ENCODE measurements at places on chromosomes 12 and 14.

GRCh38 chr12:21980544-21980943, 39.3 kb upstream of the ABCC9 start:
- no peak for DNase-seq

DNA sequence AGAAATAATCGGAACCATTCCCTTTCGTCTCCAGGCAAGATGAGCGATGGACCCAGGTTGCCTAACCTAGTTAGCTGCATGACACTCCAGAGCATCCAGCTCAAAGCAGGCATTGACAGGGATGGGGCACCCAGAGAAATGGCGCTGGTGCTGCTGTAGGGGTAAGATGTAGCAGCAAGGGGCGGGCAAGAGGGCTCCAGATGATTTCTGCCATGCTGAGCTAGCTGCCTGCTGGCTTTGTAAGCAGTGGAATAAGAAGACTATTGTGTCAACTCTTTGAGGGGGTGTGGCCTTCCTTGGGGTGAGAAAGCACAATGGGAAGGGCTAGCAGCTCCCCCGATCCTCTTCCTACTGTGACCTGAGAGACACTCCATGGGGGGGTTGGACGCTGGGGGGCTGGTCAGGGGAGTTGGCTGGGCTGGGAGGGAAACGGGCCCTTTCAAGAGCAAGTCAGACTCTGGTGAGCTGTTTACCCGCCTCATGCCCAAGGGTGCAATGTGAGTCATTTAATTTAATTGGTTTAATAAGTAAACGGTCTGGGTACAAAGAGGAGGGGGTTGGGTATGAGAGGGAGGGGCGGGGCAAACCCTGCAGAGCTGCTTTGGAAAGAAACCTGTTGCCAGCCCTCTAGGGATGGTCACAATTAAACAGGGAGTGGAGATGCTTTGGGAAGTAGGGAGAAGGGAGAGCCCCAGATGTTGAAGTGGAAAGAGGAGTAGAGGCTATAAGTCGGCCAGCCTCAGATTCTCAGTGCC, 50.5 kb downstream of the B4GALNT3 start:
- no peak for DNase-seq

DNA sequence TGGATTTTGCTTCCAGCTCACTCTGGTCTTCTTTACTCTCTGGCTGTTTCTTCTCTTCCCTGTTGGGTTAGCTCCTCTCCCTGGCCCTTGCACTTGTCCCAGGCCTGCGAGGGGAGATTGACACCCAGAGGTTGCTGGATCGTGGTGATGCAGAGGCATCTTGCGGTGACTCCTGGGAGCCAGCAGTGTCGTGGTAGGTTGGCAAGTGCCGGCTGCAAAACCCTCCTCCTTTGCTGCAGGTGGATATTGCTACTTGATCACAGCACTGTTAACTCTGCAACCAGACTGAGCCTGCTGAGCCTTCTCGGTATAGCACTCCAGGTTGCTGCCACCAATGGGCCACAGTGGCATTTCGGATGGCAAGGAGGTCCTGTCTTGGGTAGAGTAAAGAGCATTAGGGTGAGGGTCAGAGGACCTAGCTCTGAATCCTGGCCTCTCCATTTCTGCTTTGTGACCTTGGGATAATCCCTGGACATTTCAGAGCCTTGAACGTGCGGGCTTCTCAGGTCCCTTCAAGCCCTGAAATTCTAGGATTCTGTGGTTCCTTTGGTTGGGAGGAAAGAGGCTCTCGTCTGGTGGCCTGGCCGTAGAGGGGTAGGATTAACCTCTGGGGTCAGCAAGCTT, 87.4 kb downstream of the TSPAN9 start:
- no peak for DNase-seq

DNA sequence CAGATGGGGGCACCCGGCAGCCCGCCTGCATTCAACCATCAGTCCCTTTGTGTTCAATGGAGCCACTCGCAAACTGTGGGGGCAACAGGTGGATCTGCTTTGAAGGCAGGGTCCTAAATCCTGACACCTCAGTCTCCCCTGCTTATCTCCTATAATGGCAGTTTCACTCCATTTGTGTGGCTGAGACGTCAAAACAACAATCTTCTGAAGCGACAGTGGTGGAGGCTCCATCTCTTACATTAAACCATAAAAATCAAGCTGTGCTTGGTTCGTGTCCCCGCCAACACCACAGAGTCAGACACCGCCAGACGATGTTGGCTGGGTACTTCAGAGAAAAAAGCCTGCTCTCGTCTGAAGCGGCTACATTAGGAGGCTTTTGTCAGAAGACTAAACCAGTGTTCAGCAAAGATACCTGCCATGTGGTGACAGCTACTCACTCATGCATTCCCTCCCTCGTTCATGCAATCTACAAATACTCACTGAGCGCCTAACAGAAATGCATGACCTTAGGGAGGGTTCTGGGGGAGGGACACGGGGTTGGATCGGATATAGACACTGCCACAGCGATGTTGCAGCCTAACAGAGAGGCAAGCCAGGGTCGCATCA, 253.9 kb downstream of the FOXN3 start:
- DNase-seq: no peak

GRCh38 chr14:28576523-28576922, 190.1 kb upstream of the FOXG1 start:
- no peak for DNase-seq

DNA sequence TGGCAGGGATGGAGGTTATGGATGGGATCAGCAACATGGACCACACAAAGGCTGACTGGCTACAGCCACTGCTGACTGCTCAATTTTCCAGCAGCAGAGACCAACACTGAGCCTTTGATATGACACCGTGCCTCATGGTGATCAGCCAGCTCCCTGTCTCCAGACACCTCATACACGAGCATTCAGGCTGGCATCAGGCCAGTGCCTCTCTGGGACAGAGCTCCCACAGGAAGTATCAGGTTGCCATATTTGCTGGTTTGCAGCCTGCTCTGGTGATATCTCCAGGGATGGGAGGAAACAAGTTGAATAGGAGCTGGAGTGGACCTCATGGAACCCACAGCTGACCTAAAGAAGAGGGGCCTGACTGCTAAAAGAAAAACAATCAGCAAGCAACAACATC, 471.2 kb upstream of the ATXN7L3B start:
- no peak for DNase-seq

All from activated CD4-positive, alpha-beta T cell treated with anti-CD3 and anti-CD28 coated beads, Interleukin-2, amount 50 U/mL, for 16 hours (primary cell).